ENCODE measurements at places on chromosomes 3 and 15. TPM values are rescaled to one million over a fixed set of nuclear protein-coding genes. Genes with fewer than 3 reads are reported as not detected.

GRCh38 chr3:21847005-21847404 is 96.0 kb upstream of the ZNF385D start:
- no peak for DNase-seq

The CD276 gene
- 0.71 TPM for total RNA-seq

- DNase-seq, result no peak
These were observed 19.5 kb upstream of the CCDC39 start for GRCh38 chr3:180698760-180699270.

- no peak for DNase-seq
These were observed 30.8 kb downstream of the IRAK2 start for GRCh38 chr3:10195366-10196089.

GRCh38 chr3:623914-624545 is 427.5 kb downstream of the CHL1 start:
- DNase-seq, result no peak

DNA sequence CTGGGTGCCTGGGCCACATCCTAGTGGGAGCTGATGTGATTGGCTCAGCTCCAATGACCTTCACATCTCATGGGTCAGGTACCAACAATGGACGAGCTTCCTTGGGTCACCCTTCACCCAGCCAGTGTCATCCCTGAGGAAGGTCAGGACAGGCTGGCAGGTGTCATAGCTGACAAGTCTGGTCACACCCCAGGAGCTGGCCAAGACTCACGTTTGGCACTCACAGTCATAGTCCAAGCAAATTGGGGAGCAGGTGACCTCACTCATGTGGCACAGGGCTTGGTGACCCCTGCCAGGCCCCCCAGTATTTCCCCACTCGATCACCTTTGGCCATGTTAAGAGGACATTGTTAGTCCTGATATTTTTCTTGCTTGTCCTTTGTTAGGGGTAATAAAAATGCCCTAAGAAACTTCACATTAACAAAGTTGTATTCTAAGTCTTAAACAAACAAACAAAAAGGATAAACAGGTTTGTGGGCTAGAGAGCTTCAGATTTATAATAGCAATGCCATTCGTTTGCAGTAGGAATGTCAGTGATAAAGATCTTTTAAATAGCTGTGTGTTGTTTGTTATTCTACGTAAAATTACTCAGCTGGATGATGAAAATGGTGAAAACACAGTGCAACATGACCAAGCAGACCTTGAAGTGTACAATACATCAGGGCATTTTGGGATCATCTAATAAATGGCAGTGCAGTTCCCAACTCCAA is 79.5 kb upstream of the POMGNT2 start:
- DNase-seq, result no peak

- no peak for DNase-seq
These were observed 31.5 kb upstream of the ADCY5 start for GRCh38 chr3:123480428-123480827.
